ENCODE measurements at places on chromosomes 11 and 22. TPM values are rescaled to one million over a fixed set of nuclear protein-coding genes. Genes with fewer than 3 reads are reported as not detected.

DNA sequence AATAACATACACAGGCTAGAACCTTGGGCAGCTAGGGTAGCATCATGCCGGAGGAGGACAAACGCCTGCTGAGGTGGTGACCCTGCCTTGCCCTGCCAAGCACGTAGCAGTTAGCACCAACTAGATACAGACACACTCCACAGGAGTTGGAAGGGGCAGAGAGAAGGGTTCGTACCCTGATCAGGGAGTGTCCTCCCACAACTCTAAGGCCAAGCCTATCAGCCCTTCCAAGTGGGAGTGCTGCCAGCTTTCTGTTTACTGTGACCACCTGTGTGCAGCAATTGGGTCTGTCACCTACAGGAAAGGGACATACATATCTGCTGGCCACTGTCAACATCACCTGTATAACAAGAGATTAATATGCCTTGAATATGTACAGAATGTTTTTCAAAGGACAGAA lies 1.9 kb upstream of the THAP7 start:
- no peak for DNase-seq

The OR51E2 gene
- polyA plus RNA-seq, result 0.74 TPM

DNA sequence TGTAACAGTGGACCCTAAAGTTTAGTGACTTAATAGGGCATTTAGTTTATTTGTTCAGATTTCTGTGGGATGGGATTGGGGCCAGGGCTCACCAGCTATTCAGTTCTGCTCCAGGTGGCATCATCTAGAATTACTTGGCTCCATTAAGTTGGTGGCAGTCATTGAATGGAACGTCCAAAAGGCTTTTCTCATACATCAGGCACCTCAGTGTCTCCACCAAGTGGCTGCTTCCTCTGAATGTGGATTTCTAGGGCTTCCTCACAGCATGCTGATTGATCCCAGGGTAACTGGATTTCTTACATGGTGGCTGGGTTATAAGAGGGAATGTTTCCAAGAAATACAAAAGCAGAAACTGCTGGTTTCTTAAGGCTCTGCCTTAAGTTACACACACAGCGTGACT lies 34.7 kb downstream of the USP47 start:
- DNase-seq, result no peak

DNA sequence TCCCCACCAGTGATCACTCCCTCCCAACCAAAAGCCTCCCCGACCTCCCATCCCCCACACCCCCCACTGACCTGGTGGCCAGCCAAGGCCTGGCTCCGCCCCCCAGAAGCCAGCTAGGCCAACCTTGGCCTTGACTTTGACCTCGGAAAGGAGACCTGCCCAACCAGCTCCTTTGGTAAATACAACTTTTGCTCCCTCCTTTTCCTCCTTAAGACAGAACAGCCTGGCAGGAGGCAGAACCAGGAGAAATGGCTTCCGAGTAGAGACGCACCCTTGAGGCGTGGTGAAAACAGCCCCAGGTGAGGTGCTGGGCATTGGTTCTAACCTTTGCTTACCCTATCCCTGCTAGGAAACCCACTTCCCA lies 27.0 kb downstream of the PLEKHA7 start:
- DNase-seq, result no peak

- no peak for DNase-seq
Observed at GRCh38 chr11:73614591-73614990, 16.7 kb upstream of the FAM168A start.

The KIRREL3 gene
- 1.4 TPM for polyA plus RNA-seq

GRCh38 chr11:73717136-73717535 lies 43.7 kb downstream of the RAB6A start:
- DNase-seq, result no peak

The SMDT1 gene
- 142 TPM for polyA plus RNA-seq

The SAA4 gene
- not detected for polyA plus RNA-seq

DNA sequence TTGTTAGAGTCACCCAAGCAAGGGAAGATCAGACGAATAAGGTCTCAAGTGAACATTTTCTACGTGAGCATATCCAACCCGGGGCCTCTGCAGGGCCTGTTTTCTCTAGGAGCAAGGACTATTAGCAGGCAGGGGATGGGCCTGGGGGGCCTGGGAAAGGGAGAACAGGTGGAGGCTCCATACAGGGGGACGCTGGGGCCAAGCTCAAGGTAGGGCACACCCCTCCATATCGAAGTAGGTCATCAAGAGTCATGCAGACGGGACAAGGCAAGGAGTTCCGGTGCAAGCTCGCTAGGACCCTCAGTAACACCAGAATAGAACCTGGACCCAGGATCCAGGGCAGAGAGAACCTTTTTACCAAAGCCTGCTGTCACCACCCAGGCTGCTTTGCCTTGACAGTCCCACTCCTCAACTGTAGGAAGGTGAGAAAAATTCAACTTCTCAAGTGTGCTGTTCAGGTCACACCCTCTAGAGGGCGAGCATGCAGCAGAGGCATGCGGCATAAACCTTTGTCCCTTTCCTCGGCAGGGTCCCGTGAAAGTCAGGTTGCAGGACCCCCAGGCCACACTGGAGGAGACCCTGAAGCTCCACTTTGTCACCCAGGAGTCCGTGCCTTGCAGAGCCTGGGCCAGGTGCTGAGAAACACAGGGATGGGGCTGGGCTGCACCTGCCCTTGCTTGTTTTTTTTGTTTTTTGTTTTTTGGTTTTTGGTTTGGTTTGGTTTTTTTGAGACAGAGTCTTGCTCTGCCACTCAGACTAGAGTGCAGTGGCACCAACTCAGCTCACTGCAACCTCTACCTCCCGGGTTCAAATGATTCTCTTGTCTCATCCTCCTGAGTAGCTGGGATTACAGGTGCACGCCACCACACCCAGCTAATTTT lies 8.6 kb upstream of the APOBEC3B start:
- peak; percentile 32 for DNase-seq

GRCh38 chr11:13011466-13012055 lies 2.4 kb downstream of the RASSF10 start:
- DNase-seq, result no peak

The MPPED1 gene
- polyA plus RNA-seq, result 0.89 TPM

GRCh38 chr22:37842015-37842793 lies 1.9 kb downstream of the ANKRD54 start:
- DNase-seq, result no peak

GRCh38 chr11:7512525-7513233 lies 1.1 kb upstream of the PPFIBP2 start:
- DNase-seq, result peak; percentile 40

The FGF3 gene
- not detected for polyA plus RNA-seq

GRCh38 chr22:42994276-42994916 lies 20.6 kb downstream of the PACSIN2 start:
- no peak for DNase-seq

The TRIM3 gene
- polyA plus RNA-seq, result 20.2 TPM

The PLXNB2 gene
- 218 TPM for polyA plus RNA-seq

- DNase-seq, result no peak
Observed at GRCh38 chr22:35189559-35189958, 67.7 kb upstream of the HMGXB4 start.

- no peak for DNase-seq
Observed at GRCh38 chr11:21514316-21514715, 678.6 kb upstream of the ANO5 start.

DNA sequence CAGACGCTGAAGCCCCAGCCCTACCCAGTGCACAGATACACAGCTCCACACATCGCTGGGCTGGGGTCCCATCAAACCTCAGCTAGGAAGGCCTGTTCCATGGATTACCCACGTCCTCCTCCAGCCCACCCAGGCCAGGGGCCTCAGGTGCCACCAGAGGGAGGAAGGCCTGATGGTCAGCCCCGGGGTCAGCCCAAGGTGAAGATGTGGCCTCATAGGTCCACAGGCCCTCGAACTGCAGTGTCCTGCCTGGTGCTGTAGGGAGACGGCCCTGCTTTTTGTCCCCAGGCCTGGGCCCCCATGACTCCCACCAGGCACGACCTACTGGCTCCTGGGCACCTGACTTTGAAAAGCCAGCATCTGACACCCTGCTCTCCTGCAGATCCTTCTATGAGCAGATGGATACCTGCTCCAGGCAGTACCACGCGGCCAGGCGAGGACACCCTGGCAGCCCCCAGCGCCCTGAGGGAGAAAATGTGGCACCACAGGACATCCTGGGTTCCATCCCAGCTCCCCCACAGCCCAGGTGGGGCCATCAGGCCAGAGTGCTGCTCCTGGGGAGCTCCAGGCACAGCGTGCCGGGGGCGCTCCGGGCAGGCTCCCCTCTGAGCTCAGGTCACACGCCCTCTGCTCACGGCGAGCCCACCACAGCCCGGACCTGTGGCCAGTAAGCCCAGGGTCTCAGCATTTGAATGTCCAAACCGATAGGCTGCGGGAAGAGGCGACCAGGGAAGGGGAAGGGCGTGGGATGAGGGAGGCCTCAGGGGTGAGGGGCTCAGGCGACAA lies 15.8 kb upstream of the MOB2 start:
- no peak for DNase-seq
